ENCODE measurements at places on chromosomes 1 and 21.

DNA sequence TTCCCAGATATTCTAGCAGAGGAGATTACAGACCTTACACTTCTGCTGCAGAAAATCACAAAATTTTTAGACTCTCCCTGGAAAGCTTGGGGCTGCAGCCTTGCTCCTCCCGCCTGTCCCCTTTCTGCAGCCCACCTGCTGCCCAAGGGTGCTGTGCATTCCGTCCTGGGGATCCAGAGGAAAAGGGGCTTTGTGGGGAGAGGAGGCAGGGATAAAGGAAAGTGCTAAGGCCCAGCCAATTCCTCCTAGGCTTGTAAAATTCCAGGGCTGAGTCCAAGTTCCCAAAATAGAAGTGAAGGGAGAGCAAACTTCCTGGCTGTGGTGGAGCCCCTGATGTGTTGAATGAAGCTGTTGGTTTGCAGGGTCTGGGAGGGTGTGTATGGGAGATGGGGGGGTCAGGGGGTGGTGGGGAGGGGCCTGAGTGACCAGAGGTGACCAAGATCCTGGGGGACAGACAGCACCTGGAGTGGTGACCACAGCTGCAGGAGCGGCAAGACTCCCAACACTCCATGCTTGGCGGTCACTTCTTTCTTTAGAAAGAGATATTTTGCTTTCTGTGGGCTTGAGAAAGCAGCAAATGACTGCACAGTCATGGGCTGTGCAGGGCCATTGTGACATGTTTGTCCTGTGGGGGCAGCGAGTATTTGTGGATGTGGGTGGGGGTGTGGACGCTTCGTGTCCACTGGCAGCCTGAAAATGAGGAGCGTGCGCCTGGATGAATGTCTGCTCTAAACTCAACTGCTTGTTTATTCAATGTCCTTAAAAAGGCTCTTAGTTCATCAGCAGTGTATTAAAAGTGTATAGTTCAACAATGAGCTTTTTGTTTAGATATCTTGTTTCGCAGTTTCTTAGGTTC lies 68.4 kb downstream of the TLR5 start:
- DNase-seq, result no peak

DNA sequence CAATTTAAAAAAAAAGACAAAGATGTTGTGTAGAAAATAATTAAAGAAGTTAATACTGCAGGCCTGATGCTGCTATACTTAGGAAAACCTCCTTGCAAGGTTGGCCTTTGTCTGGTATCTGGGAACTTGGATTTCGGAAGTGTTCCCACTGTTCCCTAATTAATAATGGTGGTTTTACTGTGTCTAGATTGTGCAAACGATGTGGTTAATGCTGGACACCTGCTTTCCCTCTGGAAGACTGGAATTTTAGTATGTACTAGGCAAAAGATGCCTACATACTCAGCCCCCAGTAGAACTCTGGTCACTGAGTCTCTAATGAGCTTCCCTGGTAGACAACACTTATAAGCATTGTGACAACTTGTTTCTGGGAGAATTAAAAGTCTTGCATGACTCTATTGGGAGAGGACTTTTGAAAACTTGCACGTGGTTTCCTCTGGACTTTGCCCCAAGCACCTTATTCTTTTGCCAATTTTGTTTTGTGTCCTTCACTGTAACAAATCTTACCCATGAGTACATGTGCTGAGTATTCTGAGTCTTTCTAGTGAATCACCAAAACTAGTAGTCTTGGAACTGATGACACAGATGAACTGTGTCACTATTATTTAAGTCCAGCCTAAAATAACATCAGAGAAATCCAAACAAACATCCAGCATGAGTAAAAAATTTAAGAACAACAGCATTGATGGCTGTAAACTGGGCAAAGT lies 40.4 kb downstream of the LIN9 start:
- no peak for DNase-seq

GRCh38 chr1:169517558-169518186 lies 31.9 kb upstream of the SLC19A2 start:
- DNase-seq, result no peak

GRCh38 chr1:117636637-117637425 lies 31.0 kb downstream of the TENT5C start:
- DNase-seq, result no peak

DNA sequence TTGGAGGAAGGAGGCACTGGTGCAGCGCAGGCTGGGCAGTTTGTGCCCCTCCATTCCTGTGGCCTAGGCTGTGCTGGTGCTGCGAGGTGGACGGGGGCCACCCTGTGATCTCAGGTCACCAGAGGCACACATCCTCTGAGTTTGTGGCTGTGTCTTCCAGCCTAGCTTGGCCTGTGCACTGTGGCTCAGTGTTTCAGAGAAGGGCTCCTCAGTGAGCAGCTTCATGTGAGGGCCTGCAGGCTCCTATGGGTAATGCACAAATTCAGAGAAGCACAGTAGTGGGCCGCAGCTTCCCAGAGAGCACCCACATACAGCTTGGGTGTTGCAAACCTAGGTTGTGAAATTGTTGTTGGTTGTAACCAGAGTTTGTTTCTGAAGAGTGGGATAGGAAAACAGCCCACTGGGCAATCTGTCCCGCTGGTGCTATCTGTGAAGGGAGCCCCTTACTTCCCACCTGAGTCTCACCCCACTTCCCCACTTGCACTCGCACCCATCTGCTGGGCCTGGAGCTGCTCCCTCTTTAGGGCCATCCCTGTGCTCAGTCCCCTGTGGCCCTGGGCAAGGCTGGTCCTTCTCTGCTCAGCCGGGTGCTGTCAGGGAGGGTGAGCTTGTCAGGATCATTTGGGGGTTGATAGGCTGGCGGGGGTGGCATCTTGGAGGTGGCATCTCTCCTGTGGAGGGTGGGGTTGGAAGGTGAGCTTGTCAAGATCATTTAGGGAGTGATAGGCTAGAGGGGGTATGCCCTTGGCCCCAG lies 30.2 kb downstream of the SNAP47 start:
- DNase-seq, result no peak

GRCh38 chr1:88208389-88208788 lies 475.7 kb upstream of the PKN2 start:
- DNase-seq, result no peak

DNA sequence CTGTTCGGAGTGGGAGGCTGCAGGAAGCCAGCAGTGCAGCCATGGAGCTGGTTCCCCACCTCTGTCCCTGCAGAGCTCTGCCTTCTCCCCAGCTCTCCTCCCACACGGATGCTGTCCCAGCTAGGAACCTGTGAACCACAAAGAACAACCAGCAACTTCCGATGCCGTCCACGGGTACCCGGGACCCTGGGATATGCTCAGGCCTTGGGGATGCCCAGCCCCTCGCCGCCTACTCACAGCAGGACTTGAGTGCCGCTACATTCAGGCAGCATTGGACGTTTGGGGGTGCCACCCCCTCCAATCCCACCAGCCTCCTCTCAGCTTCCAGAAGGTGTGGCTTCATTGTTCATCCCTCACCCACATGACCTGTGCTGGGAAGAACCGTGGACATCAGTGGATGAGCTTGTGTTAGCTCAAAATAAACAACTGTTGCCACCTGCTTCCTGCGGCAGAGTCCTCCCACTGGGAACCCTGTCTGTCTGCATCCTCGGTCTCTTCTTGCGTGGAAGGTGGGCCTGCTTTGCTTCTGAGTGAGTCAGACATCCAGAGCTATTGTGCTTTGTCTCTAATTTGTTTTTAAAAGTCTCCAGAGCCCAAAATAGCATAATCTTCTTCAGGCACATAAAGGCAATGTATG lies 20.1 kb upstream of the AJAP1 start:
- DNase-seq, result no peak

DNA sequence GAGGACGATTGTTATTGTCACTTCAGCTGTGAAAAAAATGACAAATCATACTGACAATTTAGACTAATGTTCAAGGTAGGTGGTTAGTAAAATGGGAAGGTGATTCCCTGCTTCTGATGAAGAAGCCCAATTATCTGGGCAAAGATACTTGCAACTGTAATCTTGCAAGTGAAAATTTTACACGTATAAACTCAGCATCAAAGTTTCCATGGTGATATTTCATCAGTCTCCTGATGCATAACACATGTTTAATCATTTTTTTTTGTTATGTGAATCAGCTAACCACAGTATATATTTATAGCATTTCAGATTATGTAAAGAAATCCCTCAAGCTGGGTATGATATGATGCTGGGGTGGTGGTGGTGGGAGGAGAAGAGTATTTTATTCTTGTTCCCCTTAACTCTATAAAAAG lies 16.4 kb upstream of the KCNK1 start:
- DNase-seq, result no peak

GRCh38 chr1:200535605-200536004 lies 84.9 kb downstream of the KIF14 start:
- DNase-seq, result no peak

GRCh38 chr1:76835203-76835602 lies 32.1 kb upstream of the ST6GALNAC5 start:
- DNase-seq, result no peak

DNA sequence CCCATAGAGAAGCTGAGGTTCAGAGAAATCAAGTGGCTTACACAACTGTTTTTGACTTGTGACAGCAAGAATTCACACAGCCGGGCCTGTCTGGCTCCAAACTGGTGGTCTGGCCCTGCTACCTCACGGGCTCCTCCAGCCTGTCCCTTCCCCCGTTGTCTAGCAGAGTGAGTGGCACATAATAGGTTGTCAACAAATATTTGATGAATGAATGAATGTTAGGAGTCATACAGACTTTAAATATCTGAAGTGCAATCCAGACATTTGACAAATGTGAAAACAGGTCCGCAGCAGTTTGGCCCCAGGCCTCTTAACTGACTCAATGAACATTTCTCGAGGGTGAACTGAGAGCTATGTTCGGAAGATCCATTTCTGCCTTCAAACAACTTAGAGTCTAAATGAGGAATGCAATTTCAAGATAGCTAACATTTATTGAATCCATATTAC lies 1.1 kb upstream of the RHOC start:
- DNase-seq, result no peak

DNA sequence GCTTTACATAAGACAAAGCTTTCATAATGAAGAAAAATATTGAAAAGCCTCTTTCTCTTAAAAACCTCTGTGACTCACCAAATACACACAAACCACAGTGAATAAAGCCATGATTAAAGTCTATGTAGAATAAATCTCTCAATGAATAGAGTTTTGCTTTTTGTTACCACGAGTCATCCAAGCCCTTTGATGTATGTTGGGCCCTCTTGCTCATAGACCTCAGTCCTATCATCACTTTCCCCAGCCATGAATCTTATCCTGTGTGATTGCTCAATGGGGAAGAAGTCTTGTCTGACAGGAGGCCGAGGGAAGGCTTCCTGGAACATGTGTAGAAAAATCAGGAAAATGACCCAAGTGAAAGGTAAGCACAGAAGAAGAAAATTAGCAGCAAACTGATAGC lies 60.8 kb downstream of the NGF start:
- DNase-seq, result no peak

DNA sequence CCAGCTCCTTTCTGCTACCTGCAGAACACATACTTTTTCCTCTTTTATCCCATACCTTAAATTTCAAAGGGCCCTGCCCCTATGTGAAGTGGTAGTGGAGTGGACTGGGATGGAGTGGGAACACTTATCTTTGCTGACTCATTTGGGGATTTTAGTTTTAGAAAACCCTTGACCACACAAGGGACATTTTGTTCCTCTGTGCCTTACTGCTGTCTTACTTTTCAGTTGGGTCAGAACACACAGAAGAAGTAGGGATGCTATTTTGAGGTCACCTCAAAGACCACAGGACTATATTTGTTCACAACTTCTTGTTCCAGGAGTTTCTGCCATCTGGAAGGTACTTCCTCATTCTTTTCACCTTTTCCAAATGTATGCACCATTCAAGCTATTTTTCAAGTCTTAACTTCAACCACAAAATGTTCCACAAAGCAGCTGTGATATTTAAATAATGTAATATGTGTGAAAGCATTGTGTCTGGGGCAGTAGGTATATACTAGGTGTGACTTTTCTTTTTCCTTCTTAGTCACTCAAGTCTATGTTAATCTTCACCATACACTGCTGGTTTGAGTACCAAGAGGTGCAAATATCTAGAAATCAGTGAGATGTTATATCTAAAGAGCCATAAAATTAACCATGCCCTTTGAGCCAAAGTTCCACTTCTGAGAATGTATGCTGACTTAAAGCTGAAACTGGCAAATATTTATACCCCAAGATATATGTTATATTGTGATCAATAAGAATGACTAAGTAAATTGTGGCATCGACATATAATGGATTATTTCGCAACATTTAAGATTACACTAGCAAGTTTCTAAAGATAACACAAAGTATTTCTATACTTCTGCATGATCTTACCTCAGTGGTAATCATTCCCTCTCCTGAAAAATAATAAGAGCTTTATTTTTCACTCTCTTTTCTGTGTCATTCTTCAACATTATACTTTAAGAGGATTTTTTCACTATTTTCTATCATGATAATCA lies 308.5 kb downstream of the MRPL39 start:
- no peak for DNase-seq

DNA sequence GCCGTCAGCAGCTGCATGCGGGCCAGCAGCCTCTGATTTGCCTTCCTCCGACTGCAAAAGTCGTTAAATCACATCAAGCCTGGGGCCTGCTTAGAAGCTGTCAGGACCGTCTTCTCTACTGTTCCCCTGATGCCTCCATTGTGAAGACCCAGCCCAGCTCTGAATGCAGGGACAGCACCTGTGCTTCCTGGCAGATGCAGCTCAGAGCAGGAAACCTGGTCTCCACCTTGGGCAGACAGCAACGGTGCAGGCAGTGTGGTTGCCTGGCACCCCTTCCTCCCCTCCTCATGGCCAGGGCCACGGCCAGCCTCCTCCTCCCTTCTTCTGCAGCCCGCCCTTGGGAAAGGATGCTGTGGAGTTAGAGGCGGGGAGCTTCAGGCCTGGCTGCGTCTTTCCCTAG lies 92.3 kb upstream of the COL6A1 start:
- no peak for DNase-seq

GRCh38 chr1:228374711-228375577 lies 31.7 kb downstream of the TRIM11 start:
- DNase-seq, result no peak

DNA sequence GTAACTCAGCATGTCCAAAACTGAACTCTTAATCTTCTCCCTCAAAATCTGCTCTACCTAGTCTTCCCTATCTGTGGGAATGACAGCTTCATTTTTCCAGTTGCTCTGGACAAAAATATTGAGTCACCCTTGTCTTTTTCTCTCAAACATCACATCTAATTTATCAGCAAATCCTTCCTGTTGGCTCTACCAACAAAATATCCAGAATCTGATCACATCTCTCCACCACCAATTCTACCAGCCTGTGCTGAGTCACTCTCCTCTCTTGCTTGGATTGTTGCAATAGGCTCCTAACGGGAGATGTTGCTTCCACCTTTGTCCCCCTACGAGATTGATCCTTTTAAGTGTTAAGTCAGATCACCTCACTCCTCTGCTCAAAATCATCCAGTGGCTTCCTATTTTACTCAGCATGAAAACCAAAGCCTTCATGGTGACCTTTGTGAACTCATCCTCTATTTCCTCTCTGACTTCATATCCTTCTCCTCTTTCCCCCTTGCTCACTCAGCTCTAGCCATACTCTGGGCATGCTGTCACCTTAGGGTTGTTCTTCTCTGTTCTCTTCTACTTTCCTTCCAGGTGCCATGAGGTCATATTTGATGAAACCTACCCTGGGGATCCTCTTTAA lies 21.5 kb upstream of the SMYD2 start:
- no peak for DNase-seq
